ENCODE measurements at places on chromosomes 13 and 19. TPM values are rescaled to one million over a fixed set of nuclear protein-coding genes. Genes with fewer than 3 reads are reported as not detected.

DNA sequence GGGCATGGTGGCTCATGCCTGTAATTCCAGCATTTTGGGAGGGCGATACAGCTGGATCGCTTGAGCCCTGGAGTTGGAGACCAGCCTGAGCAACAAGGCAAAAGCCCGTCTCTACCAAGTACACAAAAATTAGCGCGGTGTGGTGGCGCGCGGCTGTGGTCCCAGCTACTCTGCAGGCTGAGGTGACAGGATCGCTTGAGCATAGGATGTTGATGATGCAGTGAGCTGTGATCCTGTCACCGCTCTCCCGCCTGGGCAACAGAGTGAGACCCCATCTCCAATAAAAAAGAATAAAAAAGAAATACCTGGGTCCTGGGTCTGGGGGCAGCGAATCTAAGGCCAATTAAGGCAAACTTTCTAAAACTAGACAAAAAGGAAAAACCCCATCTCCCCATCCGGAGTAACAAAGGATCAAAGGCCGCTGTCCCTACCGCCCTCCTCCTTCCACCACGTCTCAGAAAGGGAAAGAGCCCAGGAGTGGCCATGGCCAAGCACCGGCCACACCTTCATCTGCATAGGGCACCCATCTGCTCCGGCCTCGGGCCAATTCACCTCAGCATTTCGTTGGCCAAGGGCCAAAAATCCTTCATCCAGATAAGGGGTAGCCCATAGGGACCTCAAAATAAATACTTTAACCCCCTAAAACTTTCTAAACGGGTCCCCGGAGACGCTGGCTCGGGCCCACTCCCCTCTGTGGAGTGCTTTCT is 851 bp downstream of the ZNF320 start:
- peak; percentile 9 for DNase-seq

PNMA8B gene
- 4.2 TPM for total RNA-seq

GRCh38 chr13:46297361-46297811 is 85.7 kb downstream of the LRRC63 start:
- no peak for DNase-seq

- no peak for DNase-seq
These were observed 24.1 kb downstream of the PBX4 start for GRCh38 chr19:19594381-19594780.

GRCh38 chr13:111791131-111791530 is 275.8 kb upstream of the SOX1 start:
- no peak for DNase-seq

DNA sequence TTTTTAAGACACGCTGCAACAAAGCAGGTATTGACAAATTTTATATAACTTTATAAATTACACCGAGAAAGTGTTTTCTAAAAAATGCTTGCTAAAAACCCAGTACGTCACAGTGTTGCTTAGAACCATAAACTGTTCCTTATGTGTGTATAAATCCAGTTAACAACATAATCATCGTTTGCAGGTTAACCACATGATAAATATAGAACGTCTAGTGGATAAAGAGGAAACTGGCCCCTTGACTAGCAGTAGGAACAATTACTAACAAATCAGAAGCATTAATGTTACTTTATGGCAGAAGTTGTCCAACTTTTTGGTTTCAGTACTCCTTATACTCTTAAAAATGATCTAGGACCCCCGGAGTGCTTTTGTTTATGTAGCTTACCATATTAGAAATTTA is 1.2 kb downstream of the BRCA2 start:
- DNase-seq: no peak

DNA sequence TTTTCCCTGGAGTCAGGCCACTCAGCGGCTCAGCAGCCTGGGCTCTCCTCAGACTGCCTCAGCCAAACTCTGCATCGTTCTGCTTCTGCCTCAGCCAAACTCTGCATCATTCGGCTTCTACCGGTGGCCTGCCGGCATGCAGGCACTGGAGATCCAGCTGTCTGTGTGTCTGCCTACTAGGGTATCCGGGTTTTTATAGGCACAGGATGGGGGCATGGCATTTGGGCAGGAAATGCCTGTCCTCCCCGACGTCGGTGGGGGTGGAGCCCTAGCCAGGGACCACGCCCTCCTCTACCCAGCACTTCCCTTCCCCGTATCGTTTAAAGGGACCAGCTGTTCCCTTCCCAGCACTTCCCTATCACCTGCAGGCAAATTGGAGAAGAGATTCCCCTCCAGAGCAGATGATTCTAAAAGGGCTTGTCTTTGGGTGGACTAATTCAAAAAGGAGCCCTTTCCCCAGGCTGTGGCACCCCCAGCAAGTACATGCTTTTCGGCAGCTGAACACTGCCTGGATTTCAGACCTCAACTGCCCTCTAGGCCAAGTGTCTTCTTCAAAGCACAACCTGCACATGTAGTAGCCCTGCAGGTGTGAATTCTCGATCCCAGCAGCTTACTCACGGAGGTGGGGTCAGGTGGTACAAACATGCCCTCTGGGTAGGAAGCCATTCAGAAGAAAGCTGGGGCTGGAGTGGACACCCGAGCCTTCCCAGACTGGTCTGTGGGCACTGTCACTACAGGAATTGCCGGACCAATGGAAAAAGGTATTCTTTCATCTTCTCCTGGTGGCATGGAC is 25.4 kb upstream of the GPR12 start:
- DNase-seq: no peak

DNA sequence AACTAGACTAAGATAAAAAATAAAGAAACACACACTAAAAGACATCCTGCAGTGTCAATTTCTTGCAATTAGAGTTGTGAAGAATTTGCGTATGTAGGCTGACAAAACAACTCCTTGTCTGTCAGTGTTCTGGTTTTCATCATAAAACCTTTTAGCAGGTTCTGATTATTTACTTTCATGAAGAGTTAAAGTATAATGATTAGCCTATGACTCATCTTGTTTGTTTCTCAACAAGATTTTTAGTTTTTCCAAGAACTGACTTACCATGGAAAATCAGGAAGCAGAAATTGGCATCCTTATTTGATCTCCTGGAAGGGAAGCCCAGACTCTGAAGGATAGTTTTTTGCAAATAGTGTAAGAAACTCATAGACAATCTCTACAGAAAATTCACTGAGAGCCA is 848.7 kb upstream of the PCDH9 start:
- DNase-seq: no peak

- no peak for DNase-seq
These were observed 4.7 kb upstream of the ZNF813 start for GRCh38 chr19:53462861-53463260.

- no peak for DNase-seq
These were observed 1.3 kb downstream of the LILRA1 start for GRCh38 chr19:54594737-54595136.

GRCh38 chr13:32695602-32696250 is 109.5 kb downstream of the PDS5B start:
- DNase-seq: no peak

KASH5 gene
- total RNA-seq: not detected

NRTN gene
- not detected for total RNA-seq

- no peak for DNase-seq
These were observed 144.5 kb upstream of the FNDC3A start for GRCh38 chr13:48831248-48831647.

DNA sequence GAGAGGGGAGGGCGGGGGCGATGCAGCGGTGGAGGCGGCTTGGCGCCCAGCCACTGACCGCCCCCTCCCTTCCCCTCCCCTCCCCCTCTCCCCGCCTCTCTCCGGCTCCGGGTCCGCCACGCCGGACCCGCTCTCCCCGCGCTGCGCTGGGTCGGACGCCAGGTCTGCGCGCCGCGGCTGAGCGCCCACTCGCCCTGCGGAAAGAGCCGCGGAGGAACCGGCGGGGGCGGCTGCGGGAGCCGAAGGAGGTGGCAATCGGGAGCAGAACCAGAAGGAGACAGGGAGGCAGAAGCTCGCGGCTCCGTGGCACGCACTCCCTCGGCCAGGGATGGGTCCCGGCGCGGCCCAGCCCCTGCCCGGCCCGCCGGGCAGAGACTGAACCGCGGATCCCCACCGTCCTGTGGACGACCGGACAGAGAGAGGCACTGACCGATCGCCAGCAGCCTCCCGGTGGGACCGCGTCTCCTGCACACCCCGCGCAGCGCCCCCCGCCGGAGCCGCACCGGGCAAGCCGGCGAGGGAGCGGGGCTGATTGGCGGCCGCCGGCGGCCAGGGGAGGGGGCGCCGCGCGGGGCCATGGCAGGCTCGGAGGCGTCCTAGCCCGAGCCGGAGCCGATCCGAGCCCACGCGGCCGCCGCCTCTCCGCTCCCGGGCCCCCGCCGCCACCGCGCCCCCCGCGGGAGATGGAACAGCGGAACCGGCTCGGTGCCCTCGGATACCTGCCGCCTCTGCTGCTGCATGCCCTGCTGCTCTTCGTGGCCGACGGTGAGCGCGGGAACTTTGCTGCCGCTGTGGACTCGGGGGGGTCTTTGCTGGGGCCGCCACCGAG is at the start of gene VSTM2B:
Gene VSTM2B (plus strand): TSS at position 94 of the 829 bp plus-strand sequence. CDS start 590 bp downstream, at position 684.
- DNase-seq: no peak

DZIP1 gene
- total RNA-seq: 31.2 TPM

DNA sequence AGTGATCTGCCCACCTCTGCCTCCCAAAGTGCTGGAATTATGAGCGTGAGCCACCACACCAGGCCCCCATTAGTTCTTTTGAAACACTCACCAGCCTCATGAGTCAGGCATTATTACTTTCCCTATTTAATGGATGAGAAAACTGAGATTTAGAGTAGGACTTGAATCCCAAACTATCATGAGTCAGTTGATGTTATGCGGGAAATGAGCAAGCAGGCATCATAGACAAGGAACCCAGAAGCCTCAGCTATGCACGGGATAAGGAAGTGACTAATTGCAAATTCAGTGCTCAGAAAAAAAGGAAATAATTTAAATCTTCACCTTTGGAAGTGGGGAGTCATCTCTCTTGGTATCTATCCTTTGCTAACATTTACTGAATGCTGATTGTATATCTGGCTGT is 217.5 kb downstream of the ABCC4 start:
- DNase-seq: no peak

DNA sequence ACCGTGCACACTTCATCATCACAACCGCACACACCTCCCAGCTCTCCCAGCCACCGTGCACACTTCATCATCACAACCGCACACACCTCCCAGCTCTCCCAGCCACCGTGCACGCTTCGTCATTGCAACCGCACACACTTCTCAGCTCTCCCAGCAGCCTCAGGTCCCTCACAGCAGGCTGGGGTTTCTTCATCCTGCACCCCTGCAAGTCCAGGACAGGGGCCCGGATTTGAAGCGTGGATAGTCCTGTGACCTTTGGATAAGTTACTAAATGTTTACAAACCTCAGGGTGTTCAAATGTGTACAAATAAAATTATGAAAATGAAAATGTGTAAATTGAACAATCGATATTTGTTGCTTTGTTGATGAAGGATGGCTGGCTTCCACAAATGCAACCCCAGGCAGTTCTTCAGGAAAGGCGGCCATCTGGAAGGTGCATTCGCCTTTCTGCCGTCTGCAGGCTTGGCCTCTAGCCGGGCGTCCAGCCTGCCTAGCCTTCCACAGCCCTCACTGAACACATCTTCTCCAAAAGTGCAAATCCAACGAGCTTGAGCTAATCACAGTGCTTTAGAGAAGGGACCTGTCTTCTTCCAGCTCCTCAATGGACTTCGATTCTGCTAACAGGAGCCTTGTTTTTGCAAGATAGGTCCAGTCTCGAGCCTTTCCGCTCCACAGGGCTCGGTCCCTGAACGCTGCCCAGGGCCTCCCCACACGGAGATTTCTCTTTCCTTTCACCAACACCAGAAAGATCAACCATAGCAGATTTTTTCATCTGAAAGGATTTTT is 74.2 kb downstream of the SPACA7 start:
- DNase-seq: no peak

GRCh38 chr13:40508127-40508526 is 158.3 kb downstream of the FOXO1 start:
- peak; percentile 43 for DNase-seq

- DNase-seq: no peak
These were observed 118.8 kb downstream of the MIPEP start for GRCh38 chr13:23770428-23770827.

GRCh38 chr19:14916848-14917247 is 24.4 kb upstream of the OR7C2 start:
- DNase-seq: no peak

DNA sequence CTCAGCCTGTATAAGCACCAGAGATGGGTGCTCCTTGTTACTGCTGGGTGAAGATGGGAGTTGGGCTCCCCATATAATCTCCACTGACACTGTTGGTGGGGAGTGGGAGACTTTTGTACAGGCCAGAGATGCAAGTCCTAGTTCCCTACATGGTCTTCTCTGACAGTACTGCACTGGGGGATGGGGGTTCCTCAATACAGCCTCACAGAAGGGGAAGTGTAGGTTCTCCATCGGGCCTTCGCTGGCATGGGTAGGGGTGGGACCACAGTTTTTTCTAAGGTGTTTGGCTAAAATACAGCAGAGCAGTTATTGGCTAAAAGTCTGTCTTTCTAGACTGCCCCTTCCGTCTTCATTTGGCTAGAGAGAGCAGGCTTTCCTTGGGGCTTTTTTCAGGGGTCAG is 167.2 kb upstream of the SERP2 start:
- no peak for DNase-seq

MUC16 gene
- total RNA-seq: under 0.01 TPM

DNA sequence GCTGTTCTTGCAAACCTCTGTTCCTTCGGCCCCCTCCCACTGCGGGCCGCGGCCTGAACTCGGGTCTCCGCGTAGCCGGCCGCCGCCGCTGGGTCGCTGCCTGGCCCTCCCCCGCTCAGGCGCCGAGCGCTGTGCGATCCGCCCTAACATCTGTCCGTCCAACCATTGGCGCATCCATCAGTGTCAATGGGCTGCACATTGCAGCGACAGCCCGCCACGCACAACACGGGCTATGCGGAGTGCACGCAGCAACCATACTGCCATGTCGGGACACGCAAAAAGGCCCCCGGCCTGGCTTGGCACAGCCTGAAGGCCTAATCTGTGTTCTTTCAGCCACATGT is 2.6 kb upstream of the TSHZ3 start:
- DNase-seq: no peak

APC2 gene
- total RNA-seq: 1.7 TPM

DNA sequence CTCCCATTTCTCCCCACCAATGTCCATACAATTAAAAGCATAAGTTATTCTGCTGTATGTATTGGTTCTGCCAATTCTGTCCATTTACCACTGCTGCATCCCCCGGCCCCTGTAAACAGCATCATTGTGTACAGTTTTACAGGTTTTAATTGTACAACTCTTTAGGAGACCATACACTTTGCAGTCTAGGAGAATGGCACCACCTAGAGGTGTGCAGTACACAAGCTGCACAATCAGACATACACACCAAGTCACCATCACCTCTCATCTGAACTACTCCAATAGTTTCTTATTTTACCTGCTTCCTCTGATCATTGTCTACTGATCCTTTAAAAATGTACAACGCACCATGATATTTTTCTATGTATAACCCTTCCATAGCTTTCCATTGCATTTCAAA is 855.9 kb upstream of the KLHL1 start:
- DNase-seq: no peak

- DNase-seq: no peak
These were observed 8.6 kb upstream of the SERP2 start for GRCh38 chr13:44365008-44365407.

DNA sequence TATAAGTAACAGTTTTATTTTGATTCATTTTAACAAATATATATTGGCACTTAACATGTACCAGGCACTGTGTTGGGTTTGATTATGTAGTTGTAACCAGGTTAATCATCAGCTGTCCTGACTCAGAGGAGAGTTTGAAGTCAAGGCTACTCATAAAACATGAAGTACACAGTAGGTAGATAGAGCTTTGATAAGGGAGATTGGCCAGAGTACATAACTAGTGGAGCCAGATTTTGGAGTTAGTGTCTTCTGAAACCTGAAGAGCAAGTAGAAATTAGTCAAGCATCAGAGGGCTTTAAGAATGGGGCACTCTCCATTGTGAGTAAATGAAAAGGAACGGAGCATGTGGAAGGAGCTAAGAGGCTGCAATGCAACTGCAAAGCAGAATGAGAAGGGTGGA is 333.9 kb downstream of the RFC3 start:
- no peak for DNase-seq

PHLDB3 gene
- total RNA-seq: 22.0 TPM

Data from tibial nerve (tissue), 4 donors.